ENCODE measurements at places on chromosomes 3 and 15. TPM values are rescaled to one million over a fixed set of nuclear protein-coding genes. Genes with fewer than 3 reads are reported as not detected.
A peak's percentile ranks its signal among the peaks of the same experiment; 100 is the strongest.

The TMOD2 gene
- total RNA-seq = 15.9 TPM

The ZNF660 gene
- 4.3 TPM for total RNA-seq

DNA sequence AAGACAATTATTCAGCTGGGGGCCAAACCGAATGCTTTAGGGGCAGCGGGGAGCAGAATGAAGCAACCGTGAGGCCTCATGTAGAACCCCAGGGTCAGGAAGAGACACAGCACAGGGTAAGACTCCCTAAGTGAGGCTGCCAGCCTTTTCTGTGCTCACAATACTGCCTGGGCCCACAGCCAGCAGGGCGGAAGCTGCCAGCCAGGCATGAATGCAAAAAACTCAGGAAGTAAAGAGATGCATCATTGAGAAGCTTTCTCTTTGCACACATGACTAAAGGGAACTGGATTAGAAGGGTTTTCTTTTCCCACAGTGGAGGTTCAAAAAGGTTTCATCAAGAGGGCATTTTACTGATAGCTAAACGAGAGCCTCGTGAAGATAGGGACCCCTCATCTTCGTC is 33.3 kb downstream of the CA12 start:
- H3K4me3 ChIP-seq = no peak overlapping the region
- no peak overlapping the region for H3K27ac ChIP-seq
- no peaks in the 10 kb centered on the region for H3K4me1 ChIP-seq
- peak; percentile 83 for DNase-seq
- no peaks in the 10 kb centered on the region for H3K27me3 ChIP-seq

The TMC3 gene
- total RNA-seq = not detected

DNA sequence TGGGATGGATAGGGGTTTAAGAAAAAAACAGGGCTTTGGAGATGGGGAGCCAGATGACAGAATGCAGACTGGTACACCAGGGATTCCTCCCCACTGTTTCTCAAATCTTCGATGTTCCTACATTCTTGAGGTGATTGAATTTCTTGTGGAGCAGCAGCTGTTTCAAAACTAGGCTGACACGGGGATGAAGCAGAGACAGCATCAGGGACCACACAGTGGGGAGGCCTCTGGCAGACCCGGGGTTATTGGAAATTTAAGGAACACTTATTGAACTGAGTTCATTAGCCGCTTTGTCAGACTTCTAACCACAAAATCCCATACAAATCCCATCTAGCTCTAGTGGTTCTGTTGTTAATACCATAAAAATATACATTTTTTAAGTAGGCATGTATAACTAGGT is 621.4 kb upstream of the GBE1 start:
- H3K27me3 ChIP-seq = no peaks in the 10 kb centered on the region
- H3K27ac ChIP-seq = no peak overlapping the region
- H3K36me3 ChIP-seq = no peaks in the 10 kb centered on the region
- H3K4me1 ChIP-seq = no peaks in the 10 kb centered on the region
- DNase-seq = no peak
- H3K4me3 ChIP-seq = no peak overlapping the region

DNA sequence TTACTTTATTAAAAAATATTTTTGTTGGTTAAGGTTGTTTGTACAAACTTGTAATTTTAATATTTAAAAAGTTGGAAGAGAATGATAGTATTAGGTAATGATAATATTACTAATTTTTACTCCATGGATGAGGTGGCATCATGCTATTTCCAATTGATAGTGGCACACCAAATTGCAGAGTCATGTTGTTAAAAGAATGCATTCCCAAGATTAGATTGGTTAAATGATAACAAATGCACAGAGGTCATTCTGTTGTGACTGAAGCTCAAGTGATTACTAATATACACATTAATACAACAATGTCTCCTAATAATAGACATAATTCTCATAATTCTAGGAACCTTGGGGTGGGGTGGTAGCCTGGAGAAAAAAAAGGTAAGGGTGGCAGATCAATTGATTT is 73.2 kb upstream of the ZBED2 start:
- peaks cover 28% of the 10 kb centered on the region for H3K4me1 ChIP-seq
- H3K27me3 ChIP-seq = no peaks in the 10 kb centered on the region
- peak overlapping the region; percentile 80 for H3K27ac ChIP-seq
- no peak overlapping the region for H3K4me3 ChIP-seq

DNA sequence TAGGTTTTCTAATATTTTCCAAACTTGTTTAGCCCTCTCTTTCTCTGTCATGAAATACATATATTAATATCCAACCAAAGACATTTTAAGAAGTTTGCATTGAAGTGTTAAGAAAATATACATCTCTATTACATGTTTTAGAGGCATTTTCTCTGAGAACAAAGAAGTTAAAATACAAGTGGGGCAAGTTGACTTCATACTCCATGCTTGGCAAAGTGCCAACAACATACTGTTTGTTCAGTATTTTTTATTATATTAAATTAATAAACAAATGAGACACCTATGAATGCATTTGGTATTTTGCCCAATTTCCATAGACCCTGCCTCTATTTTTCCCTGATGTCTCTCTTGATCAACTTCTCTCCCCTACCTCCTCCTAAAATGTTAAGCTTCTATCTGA is 232.8 kb upstream of the MRPL3 start:
- H3K27me3 ChIP-seq = no peaks in the 10 kb centered on the region
- DNase-seq = no peak
- no peak overlapping the region for H3K27ac ChIP-seq
- H3K36me3 ChIP-seq = no peaks in the 10 kb centered on the region
- no peak overlapping the region for H3K4me3 ChIP-seq

All from spleen (tissue), 13 donors.